ENCODE measurements at places on chromosomes 13 and 19.

DNA sequence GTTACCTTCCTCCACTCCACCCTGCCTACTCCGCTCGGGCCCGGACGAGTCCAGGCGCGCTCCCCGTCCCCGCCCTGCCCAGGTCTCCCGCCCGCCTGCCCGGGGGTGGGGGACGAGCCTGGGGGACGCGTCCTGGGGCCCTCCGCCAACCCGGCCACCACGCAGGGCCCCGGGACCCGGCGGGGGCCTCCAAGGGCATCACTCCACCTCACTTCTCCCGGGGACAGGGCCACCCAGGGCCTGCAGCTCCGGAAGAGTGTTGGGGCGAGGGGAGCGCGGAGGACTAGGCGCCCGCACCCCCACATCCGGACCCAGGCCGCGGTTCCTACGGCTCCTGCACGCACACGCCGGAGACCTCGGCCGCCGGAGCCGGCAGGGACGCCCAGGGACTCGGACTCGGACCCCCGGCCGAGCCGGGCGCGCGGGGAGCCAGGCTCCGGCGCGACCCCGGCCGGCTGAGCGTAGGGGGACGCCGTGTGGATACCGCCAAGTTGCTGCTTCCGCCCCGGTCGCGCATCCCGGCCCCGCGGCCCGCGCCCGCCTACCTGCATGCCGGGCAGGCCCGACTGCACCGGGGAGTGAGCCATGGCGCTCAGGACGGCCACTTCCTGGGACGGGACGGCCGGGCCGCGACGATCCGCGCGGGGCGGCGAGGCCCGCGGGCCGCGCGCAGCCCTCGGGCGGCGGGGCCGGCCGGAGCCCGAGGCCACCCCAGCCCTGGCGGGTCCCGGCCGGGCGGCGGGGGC, 534 bp downstream of the STK24 start:
- peaks cover 30% of the 10 kb centered on the region for H3K4me1 ChIP-seq
- H3K4me3 ChIP-seq: peak overlapping the region; percentile 94
- H3K36me3 ChIP-seq: no peaks in the 10 kb centered on the region
- H3K27me3 ChIP-seq: no peaks in the 10 kb centered on the region
- H3K27ac ChIP-seq: peak overlapping the region; percentile 83
- DNase-seq: no peak

- peaks cover 52% of the 10 kb centered on the region for H3K36me3 ChIP-seq
- H3K27me3 ChIP-seq: no peaks in the 10 kb centered on the region
- peaks cover 72% of the 10 kb centered on the region for H3K4me1 ChIP-seq
Observed at GRCh38 chr13:41465241-41465847, 8.0 kb downstream of the RGCC start.

GRCh38 chr19:9673912-9674662, 813 bp downstream of the ZNF562 start:
- H3K4me1 ChIP-seq: no peaks in the 10 kb centered on the region
- peaks cover 8% of the 10 kb centered on the region for H3K36me3 ChIP-seq
- no peaks in the 10 kb centered on the region for H3K27me3 ChIP-seq
- peak overlapping the region; percentile 97 for H3K4me3 ChIP-seq
- no peak for DNase-seq
- H3K27ac ChIP-seq: peak overlapping the region; percentile 72

DNA sequence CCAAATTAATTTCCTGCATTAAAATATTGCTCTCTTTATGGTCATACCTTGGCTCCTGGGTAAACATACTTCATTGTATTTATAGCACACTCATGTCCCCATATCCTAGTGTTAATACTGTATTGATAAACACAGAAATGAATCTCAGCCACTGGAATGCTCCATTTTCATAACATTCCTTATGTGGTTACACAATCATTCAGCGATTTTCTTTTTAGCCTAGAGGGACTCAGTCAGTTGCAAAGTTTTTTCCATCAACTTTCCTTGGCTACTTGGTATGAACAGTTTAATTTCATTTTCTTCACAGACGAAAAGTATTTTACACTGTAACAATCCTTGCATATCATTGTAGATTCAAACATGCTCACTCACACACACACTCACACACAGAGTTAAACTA, 471.5 kb downstream of the FGF14 start:
- DNase-seq: no peak
- H3K36me3 ChIP-seq: no peaks in the 10 kb centered on the region
- H3K4me3 ChIP-seq: no peak overlapping the region
- H3K27ac ChIP-seq: no peak overlapping the region

DNA sequence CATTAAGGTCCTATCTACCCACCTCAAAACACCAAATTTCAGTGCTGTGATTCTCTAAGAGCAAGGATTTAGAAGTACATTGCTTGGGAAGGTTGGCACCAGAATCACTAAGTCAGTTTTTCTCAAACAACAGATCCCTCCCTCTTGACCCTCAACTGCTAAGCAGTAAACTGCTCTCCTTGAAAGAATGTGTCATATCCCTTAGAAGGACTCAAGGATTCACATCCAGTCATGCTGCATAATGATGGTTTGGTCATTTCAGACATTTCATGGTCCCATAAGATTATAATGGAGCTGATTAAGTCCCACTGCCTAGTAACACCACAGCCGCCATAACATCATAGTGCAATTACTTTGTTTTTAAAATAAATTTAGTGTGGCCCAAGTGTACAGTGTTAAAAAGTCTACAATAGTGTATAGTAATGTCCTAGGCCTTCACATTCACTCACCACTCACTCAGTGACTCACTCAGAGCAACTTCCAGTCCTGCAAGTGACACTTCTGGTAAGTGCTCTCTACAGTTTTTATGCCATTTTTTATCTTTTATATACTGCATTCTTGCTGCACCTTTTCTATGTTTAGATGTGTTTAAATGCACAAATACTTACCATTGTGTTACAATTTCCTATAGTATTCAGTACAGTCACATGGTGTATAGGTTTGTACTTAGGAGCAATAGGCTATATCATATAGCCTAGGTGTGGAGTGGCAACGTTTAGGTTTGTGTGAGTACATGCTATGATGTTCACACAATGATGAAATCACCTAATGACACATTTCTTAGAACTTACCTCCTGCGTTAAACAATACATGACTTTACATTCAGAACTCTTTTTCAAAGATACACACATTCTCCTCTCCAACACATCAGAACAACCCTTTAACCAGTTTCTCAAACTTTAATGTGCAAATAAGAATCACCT, 15.7 kb upstream of the CCDC169 start:
- no peak overlapping the region for H3K4me3 ChIP-seq
- H3K27ac ChIP-seq: no peak overlapping the region
- H3K4me1 ChIP-seq: no peaks in the 10 kb centered on the region
- no peak for DNase-seq

GRCh38 chr19:14432791-14433553, at the start of gene PKN1:
Gene PKN1 (plus strand): TSS chr19:14433306. CDS start chr19:14433522, 216 bp downstream.
- H3K27me3 ChIP-seq: no peaks in the 10 kb centered on the region
- H3K4me1 ChIP-seq: peaks cover 9% of the 10 kb centered on the region
- peaks cover 3% of the 10 kb centered on the region for H3K36me3 ChIP-seq
- H3K4me3 ChIP-seq: peak within 1 kb of the TSS; percentile 65
- DNase-seq: no peak

DNA sequence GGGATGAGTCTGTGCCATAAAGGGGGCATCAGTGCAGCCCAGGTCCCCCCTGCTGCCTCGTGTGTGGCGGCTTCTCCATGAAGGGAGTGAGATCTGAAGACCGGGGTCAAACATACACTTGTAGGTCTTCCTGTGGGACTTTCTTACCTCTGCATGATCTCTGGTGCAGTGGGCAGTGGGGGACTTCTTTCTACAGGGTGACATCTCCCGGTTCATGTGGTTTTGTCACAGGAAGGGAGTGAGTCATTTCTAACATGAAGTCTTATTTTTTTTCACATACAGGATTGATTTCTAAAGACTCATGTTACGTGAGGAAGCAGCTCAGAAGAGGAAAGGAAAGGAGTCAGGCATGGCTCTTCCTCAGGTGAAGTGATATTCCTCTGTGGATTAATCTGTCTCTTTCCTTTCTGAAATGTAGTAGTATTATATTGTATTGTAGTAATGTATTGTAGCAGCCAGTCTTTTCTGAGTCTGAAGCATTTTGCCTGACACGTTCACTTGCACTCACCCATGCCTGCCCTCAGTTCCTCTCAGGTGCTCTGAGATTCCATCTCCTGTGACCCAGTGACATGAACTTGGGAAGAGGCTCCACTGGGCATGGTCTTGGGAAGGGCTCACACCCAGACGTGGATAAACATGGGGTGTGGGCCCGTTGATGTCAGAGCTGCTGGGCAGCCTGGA, 15.7 kb downstream of the ZNF808 start:
- no peaks in the 10 kb centered on the region for H3K27me3 ChIP-seq
- peaks cover 39% of the 10 kb centered on the region for H3K36me3 ChIP-seq
- peak overlapping the region; percentile 1 for H3K27ac ChIP-seq
- H3K4me1 ChIP-seq: peaks cover 8% of the 10 kb centered on the region

- no peak overlapping the region for H3K4me3 ChIP-seq
- H3K27ac ChIP-seq: no peak overlapping the region
- H3K27me3 ChIP-seq: no peaks in the 10 kb centered on the region
- no peaks in the 10 kb centered on the region for H3K4me1 ChIP-seq
- no peak for DNase-seq
Observed at GRCh38 chr13:37716420-37717195, 118.0 kb upstream of the POSTN start.

DNA sequence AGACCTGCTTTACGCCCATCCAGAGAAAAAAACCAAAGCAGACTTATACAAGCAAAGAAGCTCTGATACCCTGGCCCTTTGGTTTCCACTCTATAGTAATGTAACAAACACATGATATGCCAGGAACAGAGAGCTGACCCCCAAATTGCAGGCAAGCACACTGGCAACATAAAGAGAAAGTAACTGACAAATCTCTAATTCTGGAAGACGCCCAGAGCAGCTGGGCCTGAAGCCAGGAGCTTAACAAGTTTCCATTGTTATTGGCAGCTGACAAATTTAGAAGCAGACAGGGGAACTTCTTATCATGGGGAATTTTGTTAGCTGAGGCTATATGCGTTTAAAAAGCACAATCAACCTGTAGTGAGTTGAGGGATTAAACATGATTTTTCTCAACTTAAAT, 158.0 kb downstream of the DLEU7 start:
- no peaks in the 10 kb centered on the region for H3K27me3 ChIP-seq
- no peaks in the 10 kb centered on the region for H3K36me3 ChIP-seq
- DNase-seq: no peak
- no peak overlapping the region for H3K27ac ChIP-seq

- H3K4me3 ChIP-seq: no peak overlapping the region
- H3K27me3 ChIP-seq: no peaks in the 10 kb centered on the region
- peaks cover 17% of the 10 kb centered on the region for H3K36me3 ChIP-seq
- H3K27ac ChIP-seq: no peak overlapping the region
- DNase-seq: no peak
Observed at GRCh38 chr19:5123646-5124045, 154.7 kb downstream of the KDM4B start.

GRCh38 chr13:74388626-74389025, 254.4 kb upstream of the KLF12 start:
- H3K4me1 ChIP-seq: no peaks in the 10 kb centered on the region
- no peaks in the 10 kb centered on the region for H3K36me3 ChIP-seq
- no peak overlapping the region for H3K4me3 ChIP-seq
- no peak overlapping the region for H3K27ac ChIP-seq

- peaks cover 51% of the 10 kb centered on the region for H3K36me3 ChIP-seq
- no peak for DNase-seq
- no peak overlapping the region for H3K4me3 ChIP-seq
- peaks cover 39% of the 10 kb centered on the region for H3K4me1 ChIP-seq
Observed at GRCh38 chr19:46607448-46607841, 6.3 kb downstream of the CALM3 start.

- no peaks in the 10 kb centered on the region for H3K4me1 ChIP-seq
- H3K36me3 ChIP-seq: no peaks in the 10 kb centered on the region
- H3K27ac ChIP-seq: no peak overlapping the region
- no peak for DNase-seq
- H3K4me3 ChIP-seq: no peak overlapping the region
Observed at GRCh38 chr13:27504128-27504867, 53.9 kb upstream of the MTIF3 start.

DNA sequence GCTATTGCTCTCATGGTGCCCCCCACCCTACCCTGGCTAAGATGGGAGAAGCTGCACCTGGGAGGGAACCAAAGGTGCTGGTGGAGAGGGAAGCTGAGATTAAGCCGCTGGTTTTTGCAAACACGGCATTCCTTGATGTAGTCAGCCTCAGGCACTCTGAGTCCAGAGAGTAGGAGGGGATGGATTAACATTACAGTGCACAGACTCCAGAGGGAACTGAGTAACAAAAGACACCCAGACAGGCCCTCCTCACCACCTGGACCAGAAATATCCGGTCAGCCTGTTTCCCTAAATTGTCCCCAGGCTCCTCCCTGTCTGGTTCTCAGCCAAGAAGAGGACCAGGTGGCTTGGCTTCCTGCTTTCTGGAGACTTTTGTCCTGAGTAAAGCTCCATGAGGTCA, 28.9 kb upstream of the PABPC3 start:
- DNase-seq: no peak
- H3K4me3 ChIP-seq: no peak overlapping the region
- H3K36me3 ChIP-seq: no peaks in the 10 kb centered on the region
- H3K4me1 ChIP-seq: no peaks in the 10 kb centered on the region
- H3K27ac ChIP-seq: no peak overlapping the region

- H3K27me3 ChIP-seq: no peaks in the 10 kb centered on the region
- no peak overlapping the region for H3K27ac ChIP-seq
- H3K4me1 ChIP-seq: no peaks in the 10 kb centered on the region
- H3K4me3 ChIP-seq: no peak overlapping the region
- H3K36me3 ChIP-seq: no peaks in the 10 kb centered on the region
Observed at GRCh38 chr13:40409278-40409677, 257.2 kb downstream of the FOXO1 start.

DNA sequence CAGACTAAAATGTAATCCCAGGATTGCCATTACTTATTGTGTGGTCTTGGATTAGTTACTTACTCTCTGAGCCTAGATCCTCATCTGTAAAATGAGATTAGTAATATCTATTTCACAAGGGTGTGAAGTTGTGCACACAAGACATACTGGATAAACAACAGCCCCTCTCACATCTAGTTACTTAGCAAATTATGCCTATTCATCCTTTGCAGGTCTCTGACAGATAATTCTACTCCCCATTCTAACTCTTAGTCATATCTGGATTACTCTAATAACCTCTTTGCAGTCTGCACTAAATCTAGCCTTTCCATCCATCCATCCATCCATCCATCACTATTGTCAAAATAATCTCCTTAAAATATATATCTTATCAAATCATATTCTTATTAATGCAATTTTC, 12.4 kb downstream of the MTRF1 start:
- no peak for DNase-seq
- no peak overlapping the region for H3K27ac ChIP-seq
- H3K4me1 ChIP-seq: no peaks in the 10 kb centered on the region

GRCh38 chr13:25990801-25991200, 61.0 kb downstream of the SHISA2 start:
- no peak overlapping the region for H3K4me3 ChIP-seq
- H3K4me1 ChIP-seq: no peaks in the 10 kb centered on the region
- no peaks in the 10 kb centered on the region for H3K27me3 ChIP-seq
- DNase-seq: no peak
- no peak overlapping the region for H3K27ac ChIP-seq

GRCh38 chr19:37572203-37572602, 22.4 kb downstream of the ZNF571 start:
- peaks cover 35% of the 10 kb centered on the region for H3K36me3 ChIP-seq
- H3K4me3 ChIP-seq: no peak overlapping the region

DNA sequence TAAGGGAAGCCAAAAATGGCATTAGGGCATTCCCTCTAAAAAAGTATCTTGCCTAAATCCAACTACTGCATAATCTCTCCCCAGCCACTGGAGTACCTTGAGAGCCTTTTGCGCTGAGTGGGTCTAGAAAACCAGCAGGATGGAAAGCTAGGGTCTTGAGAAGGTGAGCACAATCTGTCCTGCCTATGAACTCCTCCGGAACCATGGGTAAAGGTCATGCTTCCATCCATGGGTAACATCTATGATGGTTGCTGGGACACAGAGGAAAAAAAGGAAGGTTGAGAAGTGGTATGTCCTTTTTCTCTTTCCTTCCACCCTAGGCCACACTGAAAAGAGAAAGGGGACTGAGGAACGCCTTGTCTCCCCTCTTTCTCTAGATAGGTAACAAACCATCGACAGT, 52.4 kb downstream of the ZNF676 start:
- H3K4me1 ChIP-seq: no peaks in the 10 kb centered on the region
- no peaks in the 10 kb centered on the region for H3K36me3 ChIP-seq
- no peak for DNase-seq
- no peaks in the 10 kb centered on the region for H3K27me3 ChIP-seq
